Dorsolateral prefrontal cortex (tissue), 122 donors: ENCODE measurements at places on chromosomes 11 and 22. TPM values are rescaled to one million over a fixed set of nuclear protein-coding genes. Genes with fewer than 3 reads are reported as not detected.

SLC7A4 gene
- total RNA-seq: 8.0 TPM

NAV2 gene
- 78.6 TPM for total RNA-seq

GRCh38 chr11:60981515-60981914 is 10.0 kb downstream of the CD6 start:
- no peak for DNase-seq

SPTBN2 gene
- 216 TPM for total RNA-seq

- DNase-seq: no peak
These were observed 22.5 kb downstream of the MYO18B start for GRCh38 chr22:25764270-25765015.

KCNK4 gene
- total RNA-seq: 8.8 TPM

SULT4A1 gene
- 139 TPM for total RNA-seq

GRCh38 chr11:44632466-44633123 is 67.1 kb downstream of the CD82 start:
- no peak for DNase-seq

MTCH2 gene
- 59.3 TPM for total RNA-seq

DRICH1 gene
- total RNA-seq: 0.45 TPM

DNA sequence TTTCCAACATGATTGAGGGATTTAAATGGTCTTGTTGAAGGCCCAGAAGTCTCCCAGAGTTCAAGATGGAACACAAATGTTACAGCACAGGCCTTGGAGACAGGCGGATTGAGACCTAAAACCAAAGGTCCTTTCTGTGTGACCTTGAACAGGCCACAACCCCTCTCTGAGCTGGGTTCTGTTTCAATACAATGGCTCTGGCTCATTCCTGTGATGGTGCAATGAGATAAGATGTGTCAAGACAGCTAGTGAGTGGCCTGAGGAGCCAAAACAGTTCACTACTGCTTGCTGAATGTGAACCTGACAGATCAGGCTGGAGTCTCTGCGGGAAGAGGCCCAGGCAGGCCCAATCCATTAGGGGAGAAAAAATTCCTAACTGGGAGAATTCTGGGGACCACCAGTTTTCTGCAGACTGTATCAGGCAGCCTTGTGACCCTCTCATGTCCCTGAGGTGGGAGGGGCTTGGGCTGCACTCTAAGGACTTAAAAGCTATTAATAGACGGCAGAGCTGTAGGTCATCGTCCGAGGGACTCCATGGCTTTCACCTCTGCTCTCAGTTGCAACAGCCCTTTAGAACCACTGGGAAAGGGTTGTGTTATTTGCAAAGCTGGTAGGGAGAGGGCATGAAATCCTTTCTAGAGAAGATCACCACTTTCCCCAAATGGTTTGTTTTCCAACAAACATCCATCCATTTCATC is 126.1 kb upstream of the TEAD1 start:
- DNase-seq: no peak

SLCO2B1 gene
- total RNA-seq: 109 TPM

GRCh38 chr22:41505511-41506220 is 36.7 kb downstream of the ACO2 start:
- DNase-seq: no peak

- DNase-seq: no peak
These were observed 906.1 kb upstream of the RAG2 start for GRCh38 chr11:37504060-37504611.

DNA sequence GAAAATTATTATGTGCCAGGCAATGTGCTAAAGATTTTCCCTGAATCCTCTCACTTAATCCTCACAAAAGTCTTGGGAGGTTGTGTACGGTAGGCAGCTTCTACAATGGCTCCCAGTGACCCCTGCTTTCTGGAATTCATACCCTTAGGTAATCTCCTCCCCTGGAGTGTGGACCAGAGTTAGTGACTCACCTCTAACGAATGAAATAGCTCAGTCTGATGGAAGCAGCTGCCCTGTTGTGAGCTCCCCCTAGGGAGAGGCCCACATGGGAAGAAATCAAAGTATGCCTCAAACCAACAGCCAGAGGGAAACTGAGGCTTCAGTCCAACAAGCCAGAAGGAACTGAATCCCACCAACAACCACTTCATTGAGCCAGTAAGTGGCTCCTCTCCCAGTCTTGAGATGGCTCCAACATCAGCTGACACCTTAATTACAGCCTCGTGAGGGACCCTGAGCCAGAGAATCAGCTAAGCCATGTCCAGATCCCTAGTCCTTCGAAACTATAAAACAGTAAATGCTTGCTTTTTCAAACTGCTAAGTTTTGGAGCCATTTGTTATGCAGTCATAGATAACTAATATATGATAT is 98.9 kb upstream of the ISX start:
- DNase-seq: no peak

RBMXL2 gene
- not detected for total RNA-seq
